Keratinocyte (primary cell): ENCODE measurements at places on chromosomes 7 and 10. TPM values are rescaled to one million over a fixed set of nuclear protein-coding genes. Genes with fewer than 3 reads are reported as not detected.

The FOXI2 gene
- not detected in 3 replicates for polyA plus RNA-seq

The SMKR1 gene
- polyA plus RNA-seq: 0.23 to 0.81 TPM (median 0.76 TPM) in 3 replicates

The ERVW-1 gene
- not detected in 3 replicates for polyA plus RNA-seq

GRCh38 chr10:100664316-100665149 is 80.8 kb upstream of the PAX2 start:
- no peak overlapping the region for H3K4me3 ChIP-seq
- no peaks in the 10 kb centered on the region for H3K36me3 ChIP-seq
- no peak for DNase-seq
- no peak overlapping the region for H3K27ac ChIP-seq

DNA sequence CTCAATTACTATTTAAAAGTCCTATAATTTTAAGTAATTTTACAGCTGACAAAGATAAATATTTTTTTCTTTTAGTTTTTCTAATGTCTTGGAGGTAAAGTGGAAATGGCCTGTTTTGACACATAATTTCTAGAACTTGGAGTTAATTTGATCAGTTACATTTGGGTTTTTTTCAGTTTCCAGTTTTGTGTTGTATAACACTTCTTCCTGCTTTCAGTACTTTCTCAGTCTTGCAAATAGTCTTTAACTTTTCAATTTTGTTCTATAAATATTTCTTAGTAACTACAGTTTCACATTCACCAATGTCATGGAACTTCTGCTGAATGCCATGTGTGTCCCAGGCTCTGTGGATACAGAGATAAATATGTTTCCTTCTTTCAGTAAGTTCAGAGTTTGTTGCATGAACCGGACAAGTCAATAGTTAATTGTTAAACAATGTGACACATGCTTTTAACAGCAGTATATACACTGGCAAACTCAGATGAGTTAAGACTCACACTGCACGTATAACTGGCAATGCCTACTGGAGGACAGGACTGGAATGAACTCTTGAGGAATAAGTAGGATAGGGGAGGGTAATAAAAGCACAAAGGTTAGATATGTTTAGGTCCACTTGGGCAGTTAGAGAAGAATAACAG is 4.6 kb downstream of the SHOC2 start:
- no peaks in the 10 kb centered on the region for H3K36me3 ChIP-seq
- H3K4me1 ChIP-seq: peaks cover 3% of the 10 kb centered on the region
- no peaks in the 10 kb centered on the region for H3K27me3 ChIP-seq
- H3K4me3 ChIP-seq: no peak overlapping the region

DNA sequence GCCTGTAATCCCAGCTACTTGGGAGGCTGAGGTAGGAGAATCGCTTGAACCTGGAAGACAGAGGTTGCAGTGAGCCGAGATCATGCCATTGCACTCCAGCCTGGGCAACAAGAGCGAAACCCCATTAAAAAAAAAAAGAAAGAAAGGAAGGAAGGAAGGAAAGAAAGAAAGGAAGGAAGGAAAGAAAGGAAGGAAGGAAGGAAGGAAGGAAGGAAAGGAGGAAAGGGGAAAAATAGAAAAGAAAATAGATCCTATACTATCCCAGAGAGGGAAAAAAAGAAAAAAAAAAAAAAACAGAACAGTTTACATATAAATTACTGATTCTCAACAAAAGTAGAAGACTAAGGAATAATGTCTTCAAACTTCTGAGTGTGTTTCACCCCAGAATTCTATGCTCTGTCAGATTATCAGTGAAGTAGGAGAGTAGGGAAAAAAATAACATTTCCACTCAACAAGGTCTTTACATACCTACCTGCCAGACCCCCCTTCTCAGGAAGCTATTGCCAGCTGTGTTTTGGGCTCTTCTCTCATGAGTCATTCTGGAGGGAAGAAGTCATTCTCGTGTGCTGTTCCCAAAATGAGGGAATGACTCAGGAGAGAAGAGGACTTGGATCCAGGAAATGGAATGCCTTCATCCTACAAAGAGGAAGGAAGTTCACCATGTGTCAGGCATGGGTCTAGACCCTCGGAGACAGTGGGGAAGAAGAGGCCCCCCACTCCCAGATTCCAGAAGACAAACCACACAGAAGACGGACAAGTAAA is 20.9 kb downstream of the RGS10 start:
- peaks cover 18% of the 10 kb centered on the region for H3K36me3 ChIP-seq
- peak; percentile 30 for DNase-seq
- H3K27me3 ChIP-seq: no peaks in the 10 kb centered on the region

DNA sequence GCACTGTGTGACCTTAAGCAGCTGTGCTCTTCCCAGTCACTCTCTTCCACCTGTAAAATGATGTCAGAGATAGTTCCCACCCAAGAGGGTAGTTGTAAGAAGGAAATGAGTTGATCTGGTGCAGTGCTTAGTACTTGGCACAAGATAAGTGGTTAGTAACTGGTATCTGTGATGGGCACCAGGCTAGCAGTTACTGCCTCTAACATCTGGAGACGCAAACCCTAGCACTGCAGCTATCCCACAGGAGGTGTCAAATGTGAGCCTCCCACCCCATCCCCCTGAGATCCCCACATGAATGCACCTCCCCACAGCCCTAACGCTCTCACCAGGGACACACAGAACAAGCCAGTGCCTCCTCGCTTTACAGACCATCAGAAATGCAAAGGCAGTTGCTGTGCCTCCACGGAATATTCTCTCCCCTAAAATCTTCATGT is 72.0 kb downstream of the KCNMA1 start:
- no peak for DNase-seq
- H3K27ac ChIP-seq: no peak overlapping the region
- peaks cover 10% of the 10 kb centered on the region for H3K4me1 ChIP-seq

DNA sequence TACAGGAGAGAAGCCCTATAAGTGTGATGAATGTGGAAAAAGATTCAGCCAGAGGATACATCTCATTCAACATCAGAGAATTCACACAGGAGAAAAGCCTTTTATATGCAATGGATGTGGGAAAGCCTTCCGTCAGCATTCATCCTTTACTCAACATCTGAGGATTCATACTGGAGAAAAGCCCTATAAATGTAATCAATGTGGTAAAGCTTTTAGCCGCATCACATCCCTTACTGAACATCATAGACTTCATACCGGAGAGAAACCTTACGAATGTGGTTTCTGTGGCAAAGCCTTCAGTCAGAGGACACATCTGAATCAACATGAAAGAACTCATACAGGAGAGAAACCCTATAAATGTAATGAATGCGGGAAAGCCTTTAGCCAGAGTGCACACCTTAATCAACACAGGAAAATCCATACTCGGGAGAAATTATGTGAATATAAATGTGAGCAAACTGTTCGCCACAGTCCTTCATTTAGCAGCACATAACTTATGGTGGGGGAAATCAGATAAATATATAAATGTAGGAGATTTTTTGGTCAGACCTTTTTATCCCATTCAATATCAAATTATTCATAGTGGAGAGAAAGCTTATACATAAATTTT is 12.1 kb upstream of the MRPS17 start:
- no peaks in the 10 kb centered on the region for H3K36me3 ChIP-seq
- H3K27ac ChIP-seq: no peak overlapping the region
- no peaks in the 10 kb centered on the region for H3K27me3 ChIP-seq
- no peak for DNase-seq

DNA sequence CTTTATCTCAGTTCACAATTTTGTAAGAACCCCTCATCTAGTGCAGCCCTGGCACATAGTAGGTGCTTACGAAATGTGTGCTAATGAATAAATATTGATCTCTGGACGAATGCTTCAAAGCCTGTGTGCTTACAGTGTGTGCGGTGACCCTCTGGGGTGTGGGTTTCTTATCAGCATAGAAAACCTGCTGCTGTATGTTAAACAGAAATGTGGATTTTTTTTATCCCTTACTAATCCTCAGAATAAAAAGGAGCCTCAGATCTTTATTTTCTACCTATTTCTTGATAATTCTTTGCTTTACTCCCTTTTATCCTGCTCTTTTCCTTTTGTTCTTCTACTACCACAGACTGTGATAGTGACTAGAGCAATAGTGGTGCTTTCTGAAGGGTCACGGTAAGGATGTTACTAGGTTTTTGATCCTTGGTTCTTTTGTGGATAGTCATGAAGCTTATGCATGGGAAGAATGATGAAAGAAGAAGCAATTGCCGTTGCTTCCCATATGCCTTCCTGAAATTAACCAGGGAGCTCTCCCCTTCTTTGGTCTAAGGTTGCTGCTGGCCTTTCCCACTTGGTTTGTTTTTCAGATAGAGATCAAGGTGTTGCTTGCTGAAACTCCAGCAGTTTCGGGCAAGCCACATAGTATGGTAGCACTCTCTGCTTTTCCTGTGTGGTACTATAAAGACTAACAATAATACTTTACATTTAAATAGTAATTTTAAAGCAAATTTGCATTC is 44.7 kb downstream of the SPAG6 start:
- H3K4me1 ChIP-seq: no peaks in the 10 kb centered on the region
- H3K27me3 ChIP-seq: no peaks in the 10 kb centered on the region
- no peaks in the 10 kb centered on the region for H3K36me3 ChIP-seq
- H3K27ac ChIP-seq: no peak overlapping the region
- DNase-seq: no peak
- H3K4me3 ChIP-seq: no peak overlapping the region

DNA sequence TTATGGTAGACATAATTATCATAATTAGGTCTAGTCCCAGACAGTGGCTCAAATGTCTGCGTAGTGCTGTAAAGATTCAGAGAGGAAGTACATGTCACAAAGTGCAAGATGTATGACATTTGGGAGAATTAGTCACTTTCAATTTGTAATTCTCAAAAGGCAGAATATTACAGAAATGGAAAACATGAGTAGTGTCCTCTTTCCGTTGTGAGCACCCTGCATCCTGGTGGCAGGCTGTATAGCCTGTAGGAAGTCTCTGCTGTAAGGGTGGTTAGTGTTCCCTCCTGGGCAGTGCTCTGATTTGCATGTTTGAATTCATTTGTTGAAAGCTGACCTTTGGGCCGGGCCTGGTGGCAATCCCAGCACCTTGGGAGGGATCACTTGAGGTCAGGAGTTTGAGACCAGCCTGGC is 17.0 kb downstream of the CDK14 start:
- H3K4me1 ChIP-seq: no peaks in the 10 kb centered on the region
- no peaks in the 10 kb centered on the region for H3K36me3 ChIP-seq
- no peak overlapping the region for H3K4me3 ChIP-seq
- no peaks in the 10 kb centered on the region for H3K27me3 ChIP-seq
- no peak for DNase-seq

DNA sequence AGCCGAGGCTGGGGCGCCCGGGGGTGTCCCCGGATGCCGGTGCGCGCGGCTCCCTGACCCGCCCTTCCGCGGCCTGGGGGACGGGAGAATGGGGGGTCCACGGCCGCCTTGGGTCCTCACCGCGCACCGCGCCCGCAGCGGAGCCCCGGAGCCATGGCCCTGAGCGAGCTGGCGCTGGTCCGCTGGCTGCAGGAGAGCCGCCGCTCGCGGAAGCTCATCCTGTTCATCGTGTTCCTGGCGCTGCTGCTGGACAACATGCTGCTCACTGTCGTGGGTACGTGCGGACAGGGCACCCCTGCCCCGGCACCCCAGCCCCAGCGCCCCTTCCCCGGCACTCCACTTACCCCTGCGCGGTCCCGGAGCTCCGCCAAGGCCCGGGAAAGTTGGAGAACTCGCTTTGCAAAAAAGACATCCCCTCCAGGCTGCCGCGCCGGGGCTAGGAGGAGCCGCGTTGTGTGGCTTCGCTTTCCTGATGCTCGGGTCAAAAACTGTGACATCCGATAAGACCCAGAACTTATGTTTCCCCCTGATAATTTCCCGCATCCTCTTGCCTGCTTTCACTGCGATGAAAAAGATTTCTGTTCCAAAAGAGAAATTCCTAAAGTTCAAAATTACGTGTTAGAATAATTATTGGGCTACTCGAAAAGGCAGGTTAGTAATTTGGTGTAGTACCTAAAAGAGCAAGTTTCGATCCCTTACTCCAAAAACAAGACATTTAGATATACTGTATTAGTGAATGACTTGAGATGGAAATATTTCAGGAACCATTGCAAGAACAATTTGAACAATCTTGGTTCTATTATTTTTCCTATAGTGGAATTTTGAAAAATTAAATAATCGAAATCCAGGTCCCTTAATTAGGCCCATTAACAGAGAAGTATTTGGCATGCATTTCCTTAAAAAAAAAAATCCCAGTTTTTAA is 888 bp downstream of the SLC18A2 start:
- H3K36me3 ChIP-seq: no peaks in the 10 kb centered on the region
- no peaks in the 10 kb centered on the region for H3K4me1 ChIP-seq

DNA sequence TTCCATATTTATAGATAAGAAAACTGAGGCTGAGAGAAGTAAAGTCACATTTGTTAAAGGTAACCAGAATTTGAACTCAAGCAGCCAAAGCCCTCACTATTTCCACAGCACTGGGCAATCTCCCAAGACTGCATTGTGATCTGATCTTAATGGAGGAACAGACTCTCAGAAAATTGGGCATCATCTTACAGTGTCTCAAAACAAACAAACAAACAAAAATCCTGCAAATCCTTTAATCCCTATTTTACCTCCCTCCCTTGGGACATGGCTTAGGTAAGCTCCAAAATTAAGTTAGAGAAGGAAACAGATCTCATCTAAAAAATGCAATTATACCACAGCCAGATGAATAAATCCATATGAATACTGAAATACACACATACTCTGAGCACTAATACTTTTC is 57.5 kb downstream of the FHIP2A start:
- DNase-seq: no peak
- H3K36me3 ChIP-seq: no peaks in the 10 kb centered on the region
- peaks cover 17% of the 10 kb centered on the region for H3K4me1 ChIP-seq
- no peak overlapping the region for H3K4me3 ChIP-seq

DNA sequence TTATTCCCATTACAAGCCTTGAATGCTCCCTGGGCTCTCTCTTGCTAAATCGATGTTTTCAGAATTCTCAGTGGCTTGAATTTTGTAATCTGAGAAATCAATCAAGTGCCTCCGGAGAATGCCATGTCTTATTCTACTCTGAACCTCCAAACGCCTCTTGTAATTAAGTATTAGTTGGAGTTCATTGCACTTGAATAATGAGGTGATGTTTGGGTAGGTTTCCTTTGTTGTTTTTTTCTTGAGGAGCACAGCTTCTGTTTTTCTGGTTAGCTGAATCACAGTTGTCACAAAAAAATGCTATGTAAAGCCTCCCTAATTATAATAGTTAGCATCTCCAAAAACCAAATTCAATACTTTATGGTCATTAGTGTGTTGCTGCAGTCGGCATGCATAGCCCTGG is 100.3 kb downstream of the PLPP4 start:
- H3K4me1 ChIP-seq: no peaks in the 10 kb centered on the region
- H3K36me3 ChIP-seq: no peaks in the 10 kb centered on the region
- no peak for DNase-seq

- H3K4me1 ChIP-seq: no peaks in the 10 kb centered on the region
- no peaks in the 10 kb centered on the region for H3K27me3 ChIP-seq
- no peak for DNase-seq
- no peaks in the 10 kb centered on the region for H3K36me3 ChIP-seq
Measured at GRCh38 chr7:157829491-157829890, 492.7 kb downstream of the DNAJB6 start.

DNA sequence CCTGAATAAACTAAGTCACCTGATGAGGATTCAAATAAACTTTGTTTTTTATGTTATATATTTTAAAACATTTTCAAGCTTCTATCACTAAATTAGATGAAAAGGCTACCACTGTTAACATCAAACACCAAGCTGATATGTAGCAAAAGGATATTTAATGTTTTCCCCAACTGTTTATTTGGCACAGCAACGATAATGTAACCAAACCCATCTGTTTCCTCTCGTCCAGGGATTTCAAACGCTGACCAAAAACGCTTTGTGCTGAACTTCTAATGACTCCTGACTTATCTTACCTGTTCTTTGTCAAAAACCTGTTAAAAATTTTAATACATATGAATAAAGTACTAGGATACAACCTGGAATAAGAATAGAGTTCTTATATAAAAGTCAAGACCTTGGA is 30.5 kb downstream of the DCLRE1A start:
- no peak overlapping the region for H3K4me3 ChIP-seq
- H3K36me3 ChIP-seq: no peaks in the 10 kb centered on the region
- no peaks in the 10 kb centered on the region for H3K4me1 ChIP-seq
